Activated CD4-positive, alpha-beta T cell treated with anti-CD3 and anti-CD28 coated beads for 24 hours (primary cell): ENCODE measurements at places on chromosomes 12 and 14.

GRCh38 chr14:82011460-82011859 is 477.8 kb upstream of the SEL1L start:
- no peak for DNase-seq

DNA sequence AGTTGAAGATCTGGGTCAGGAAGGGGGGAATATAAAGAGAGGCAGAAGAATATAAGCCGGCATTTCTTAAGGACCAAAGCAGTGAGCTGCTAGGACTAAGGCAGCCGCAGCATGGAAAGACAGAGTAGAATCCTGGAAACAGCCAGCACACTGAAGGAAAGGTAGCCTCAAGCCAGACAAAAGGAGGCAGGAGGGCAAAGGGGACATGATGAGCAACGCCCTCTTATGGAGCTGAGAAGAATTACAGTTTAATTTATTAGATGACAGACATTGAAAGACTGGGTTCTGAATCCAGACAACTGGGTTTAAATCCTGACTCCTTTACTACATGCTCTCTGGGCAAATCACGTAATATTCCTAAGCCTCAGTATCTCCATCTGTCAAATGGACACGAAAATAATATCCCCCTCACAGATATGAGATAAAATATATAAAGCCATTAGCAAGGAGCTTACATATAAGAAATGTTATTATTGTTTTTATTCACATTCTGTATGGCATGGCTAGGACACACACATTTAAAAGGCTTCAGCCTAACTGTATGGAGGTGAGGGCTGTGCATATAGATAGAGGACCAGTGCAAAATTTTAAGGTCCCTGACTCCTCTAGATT is 8.1 kb upstream of the PCED1B start:
- no peak for DNase-seq

- no peak for DNase-seq
Measured at GRCh38 chr12:1695886-1696670, 5.2 kb downstream of the ADIPOR2 start.

- no peak for DNase-seq
Measured at GRCh38 chr12:73225371-73225937, 953.3 kb downstream of the TRHDE start.

- DNase-seq, result no peak
Measured at GRCh38 chr12:110677982-110678381, 10.9 kb downstream of the HVCN1 start.

DNA sequence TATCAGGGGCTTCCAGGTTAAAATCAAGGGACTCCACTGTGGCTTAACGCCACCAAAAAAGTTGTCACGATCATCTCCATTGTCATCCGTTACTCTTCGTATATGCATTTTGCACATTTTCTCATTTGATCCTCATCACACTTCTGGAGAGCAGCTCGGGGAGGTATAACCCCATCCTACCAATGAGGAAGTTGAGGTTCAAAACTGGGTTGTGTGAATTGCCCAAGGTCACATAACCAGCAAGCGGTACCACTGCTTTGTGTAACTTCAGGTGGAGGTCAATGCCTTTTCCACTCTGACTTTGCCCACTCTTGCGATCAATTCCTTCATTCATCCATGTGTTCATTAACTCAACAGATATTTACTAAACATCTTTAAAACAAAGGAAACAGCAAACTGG is 71.1 kb upstream of the CCND2 start:
- DNase-seq, result no peak

- DNase-seq, result no peak
Measured at GRCh38 chr14:26415618-26416123, 182.2 kb downstream of the NOVA1 start.

DNA sequence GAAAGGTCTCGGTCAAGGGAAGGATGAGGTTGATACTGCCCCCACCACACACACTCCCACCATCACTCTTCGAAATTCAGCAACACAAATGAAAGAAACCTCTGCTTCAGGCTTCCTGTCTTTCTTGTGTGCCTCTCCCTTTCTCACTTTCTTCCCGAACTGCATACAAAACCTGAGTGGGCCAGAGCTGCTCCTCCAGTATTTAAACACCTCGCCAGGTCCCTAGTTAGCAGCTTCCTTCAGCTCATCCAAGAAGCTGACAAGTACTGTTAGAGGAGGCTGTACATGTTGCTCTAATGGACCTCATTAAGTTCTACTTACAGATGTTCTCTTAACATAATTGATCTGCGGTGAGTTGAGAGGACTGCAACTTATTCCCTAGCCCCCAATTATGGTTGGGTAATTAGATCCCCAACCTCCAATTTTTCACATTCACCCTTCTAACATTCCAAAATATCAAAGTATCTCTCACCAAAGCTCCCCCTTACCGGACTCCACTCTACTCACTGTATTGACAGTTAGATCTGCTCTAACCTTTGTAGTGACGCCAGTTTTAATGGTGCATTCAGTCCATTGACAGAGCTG is 4.1 kb upstream of the LMO3 start:
- DNase-seq, result no peak

DNA sequence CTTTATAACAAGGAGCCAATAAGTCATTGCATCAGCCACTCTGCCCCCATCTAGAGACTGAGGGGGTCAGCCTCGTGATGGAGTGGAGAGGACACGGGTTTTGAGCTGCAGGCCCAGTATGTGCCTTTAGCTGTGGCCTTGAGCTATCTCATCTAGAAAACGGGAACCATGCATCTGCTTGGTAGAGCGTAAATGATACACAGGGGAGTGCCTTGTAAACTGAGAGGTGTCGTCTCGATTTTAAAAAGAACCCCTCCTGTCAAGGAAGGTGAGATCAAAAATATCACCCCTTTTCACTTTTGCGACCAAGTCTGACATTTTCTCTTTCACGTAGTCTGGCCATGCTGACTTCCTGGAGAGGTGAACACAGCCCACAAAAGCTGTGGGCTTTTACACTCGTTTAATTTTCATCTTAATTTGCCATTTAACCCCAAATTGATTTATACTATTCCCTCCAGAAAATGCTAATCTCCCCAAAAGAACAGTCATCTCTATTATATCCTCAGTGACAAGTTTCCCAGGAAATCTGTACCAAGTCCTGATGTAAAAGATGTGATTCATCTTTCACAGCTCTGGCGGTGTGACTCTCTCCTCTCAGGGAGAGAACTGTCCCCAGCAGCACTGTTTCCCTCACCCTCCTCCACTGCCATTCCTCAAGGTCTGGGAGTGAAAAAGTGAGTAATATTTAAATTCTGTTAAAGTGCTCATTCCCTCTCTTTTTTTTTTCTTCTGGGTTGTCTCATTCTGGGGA is 30.6 kb downstream of the VCPKMT start:
- DNase-seq, result peak; percentile 35

- DNase-seq, result no peak
Measured at GRCh38 chr14:101879529-101880336, 84.6 kb upstream of the DYNC1H1 start.

DNA sequence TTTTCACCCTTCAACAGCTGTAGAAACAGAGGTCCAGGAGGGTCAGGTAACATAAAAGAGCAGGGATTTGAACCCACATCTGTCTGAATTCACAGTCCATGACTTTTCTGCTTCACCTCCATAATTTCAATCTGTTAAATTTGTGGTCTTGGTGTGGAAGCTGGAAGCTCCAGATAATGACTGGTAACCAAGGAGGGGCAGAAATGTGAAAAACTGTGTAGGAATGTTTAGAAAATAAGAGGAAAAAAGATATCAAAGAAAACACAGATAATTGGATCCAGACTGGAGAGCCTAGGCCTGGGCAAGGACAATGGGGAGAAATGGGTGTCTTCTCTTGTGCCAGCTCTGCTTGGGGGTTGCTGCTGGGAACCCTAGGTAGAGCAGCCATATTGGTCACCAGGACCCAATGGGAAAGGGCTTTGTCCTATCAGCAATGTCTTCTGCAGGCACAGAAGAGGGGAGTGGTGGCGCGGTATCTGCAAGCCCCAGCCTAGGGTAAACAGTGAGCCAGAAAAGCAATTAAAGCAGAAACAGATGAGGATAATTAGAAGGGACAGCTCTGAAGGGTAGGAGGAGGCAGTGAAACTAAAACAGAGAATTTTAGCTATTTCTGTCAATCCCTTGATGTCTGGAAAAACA is 54.3 kb upstream of the CCDC91 start:
- no peak for DNase-seq

DNA sequence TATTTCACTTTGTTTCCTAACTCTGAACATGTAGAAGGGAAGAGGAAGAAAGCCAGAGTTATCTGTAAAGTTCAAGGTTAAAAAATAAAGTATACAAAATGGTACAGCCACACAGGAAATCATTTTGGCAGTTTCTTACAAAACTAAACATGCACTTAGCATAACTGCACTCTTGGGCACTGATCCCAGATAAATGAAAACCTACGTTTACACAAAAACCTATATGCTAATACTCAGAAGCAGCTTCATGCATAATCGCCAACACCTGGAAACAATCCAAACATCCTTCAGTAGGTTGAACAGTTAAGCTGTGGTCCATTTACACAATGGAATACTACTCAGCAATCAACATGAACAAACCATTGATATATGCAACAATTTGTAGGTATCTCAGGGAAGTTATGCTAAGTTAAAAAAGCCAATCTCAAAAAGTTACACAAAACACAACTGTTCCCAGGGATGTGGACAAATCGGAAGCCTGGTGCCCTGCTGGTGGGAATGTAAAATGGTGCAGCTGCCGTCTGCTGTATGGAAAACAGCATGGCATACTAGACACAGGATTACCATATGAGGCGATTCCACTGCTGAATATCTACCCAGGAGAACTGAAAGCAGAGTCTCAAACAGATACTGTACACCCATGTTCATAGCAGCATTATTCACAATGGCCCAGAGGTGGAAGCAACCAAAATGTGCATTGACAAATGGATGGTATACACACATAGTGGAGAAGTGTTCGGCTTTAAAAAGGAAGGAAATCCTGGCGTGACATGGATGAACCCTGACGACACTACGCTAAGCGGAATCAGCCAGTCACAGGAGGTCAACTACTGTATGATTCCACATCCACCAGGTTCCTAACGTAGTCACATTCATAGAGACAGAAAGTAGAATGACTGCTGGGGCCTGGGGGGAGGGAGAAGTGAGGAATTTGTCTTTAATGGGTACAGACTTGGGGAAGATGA is 37.7 kb downstream of the NRDE2 start:
- DNase-seq, result no peak

DNA sequence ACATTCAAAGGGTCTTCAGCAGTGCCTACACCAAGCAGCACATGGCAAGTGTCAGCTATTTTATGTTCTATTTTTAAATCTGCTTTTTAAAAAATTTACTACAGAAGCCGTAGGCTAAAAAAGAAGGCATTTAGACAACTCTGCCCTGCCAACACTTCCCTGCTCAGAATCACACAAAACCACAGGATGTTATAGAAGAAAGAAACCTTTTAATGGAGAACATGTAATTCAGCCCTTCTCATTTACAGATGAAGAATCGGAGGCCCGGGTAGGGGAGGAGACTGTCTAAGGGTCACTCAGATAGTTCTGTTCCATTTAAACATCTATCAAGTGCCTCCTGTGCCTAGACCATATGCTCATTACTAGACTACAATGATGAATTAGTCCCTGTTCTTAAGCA is 171.8 kb upstream of the NTF3 start:
- no peak for DNase-seq

DNA sequence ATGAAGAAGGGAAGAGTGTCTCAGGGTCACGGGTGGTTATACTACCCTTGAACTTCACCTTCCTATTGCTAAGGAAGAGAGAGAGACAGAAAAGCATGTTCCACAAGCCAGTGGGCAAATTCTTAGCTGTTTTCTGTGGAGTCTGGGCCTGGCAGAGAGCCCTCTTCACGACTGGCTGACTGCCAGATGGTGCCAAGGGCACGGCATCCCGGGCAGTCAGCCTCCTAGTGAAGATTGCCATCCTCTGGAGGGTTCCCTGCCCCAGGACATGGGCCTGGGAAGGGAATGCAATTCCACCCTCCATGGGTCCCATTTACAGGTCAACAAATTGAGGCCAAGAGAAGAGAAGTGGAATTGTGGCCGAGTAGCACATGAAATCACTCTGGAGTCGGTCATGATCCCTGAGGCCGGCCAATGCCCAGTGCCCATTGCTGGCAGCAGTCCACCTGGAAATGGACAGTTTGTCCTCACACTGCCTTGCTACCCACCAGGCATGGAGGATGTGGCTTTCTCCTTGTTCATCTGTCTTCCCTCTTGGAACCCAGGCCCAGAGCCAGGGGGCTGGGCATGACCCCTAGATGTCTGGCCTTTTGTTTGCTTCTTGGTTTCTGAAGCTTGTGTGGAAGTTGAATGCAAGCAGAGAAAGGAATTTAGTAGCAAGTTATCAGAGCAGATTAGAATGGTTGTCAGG is 9.9 kb downstream of the TUNAR start:
- DNase-seq, result no peak

DNA sequence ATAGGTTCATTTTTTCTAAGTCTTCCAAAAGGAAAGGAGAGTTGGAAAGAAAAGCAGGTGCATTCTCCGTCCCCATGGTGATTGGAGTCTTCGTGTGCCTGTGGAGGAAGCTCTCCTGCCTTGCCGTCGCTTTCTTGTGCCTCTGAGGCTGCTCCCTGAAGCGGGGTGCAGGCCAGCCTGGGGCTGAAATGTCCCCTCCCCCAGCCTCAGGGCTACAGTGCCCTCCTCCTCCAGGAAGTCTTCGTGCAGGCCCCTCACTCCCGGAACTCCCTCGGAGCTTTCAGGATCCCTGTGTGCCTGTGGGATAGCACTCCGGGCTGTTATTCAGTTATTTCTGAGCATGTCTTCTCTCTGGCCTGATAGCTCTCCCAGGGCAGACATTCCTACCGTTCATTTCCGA is 569.2 kb downstream of the VRK1 start:
- no peak for DNase-seq

GRCh38 chr12:57730336-57731067 is 8.0 kb downstream of the AGAP2 start:
- no peak for DNase-seq

DNA sequence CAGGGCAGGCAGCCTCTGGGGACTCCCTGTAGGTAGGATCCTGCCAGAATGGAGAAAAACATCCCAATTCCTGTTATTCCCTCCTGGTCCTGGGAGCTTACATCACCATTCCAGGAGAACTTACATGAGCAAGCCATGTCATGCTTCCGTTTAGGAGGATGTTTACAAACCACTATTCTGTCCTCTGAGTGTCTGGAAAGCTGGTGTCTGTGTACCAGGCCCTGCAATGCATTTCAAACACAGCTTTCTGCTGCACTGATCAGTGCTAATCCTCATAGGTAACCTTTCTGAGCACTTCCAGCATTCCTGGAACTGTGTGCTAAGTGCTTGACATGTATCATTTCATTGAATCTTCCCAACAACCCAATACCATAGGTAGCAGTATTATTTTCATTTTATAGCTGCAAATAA is 19.8 kb upstream of the MAP1LC3B2 start:
- DNase-seq, result no peak

GRCh38 chr14:25003537-25003936 is 46.4 kb downstream of the STXBP6 start:
- no peak for DNase-seq

DNA sequence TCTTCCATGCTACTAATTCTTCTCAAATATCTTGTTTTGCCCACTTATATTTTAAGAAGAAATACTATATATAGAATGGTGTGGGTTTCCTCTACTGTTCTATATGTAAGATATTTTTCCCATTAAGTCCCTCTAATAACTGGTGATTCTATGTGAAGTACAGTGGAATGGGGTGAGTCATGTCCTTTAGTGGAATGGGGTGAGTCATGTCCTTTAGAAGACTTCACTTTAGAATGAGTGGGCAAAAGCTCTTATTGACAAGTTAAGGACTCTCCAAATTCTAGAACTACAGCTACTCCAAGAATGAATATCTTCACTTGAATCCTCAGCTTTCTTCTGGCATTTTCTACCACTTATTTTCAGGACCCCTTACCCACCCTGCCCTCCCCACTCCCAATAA is 349.9 kb downstream of the ETNK1 start:
- DNase-seq, result no peak

GRCh38 chr12:29255042-29255441 is 106.0 kb downstream of the FAR2 start:
- DNase-seq, result no peak

- no peak for DNase-seq
Measured at GRCh38 chr14:105486163-105486973, at the start of gene CRIP1. TSS of gene CRIP1 (plus strand) at chr14:105486886. CDS start at chr14:105487260, 374 bp downstream.
